ENCODE measurements at places on chromosomes 11 and 22.

GRCh38 chr11:66462911-66463310 lies 3.8 kb upstream of the PELI3 start:
- no peak for DNase-seq

DNA sequence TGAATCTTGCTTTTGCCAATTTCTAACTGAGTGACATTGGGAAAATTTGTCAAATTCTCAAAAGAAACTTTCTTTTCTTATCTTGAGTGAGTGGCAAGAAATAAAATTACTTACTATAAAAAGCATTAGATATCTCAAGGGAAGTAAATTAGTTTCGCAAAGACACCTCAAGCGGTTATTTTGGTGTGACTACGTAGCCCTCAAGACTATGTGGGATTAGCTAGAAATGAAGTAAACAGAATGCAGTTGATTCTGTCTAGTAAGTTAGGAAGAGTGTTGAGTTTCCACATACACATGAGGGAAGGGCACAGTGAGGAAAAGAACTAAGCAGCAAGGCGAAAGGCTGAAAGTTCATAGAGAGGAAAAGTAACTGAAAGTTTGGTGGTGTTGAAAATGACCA lies 28.3 kb upstream of the MS4A6A start:
- DNase-seq: no peak

DNA sequence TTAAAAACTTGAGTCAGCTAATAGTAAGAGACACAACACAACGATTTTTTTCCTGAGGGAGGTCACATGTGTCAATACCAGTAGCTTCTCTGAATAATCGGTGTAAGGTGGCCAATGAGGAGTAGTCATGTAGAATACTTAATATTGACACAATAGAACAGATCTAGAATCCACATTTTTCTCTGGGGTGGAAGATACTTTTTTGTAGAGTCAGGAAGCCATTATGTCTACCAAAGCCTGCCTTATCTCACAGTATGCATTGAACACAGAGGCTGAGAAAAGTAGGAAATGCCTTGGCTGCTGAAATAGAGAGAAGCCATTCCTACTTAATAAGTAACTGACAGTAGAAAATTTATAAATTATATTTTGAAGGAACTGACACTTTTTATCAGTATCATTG lies 725.0 kb downstream of the METTL15 start:
- DNase-seq: no peak

GRCh38 chr11:70769106-70769505 lies 370.8 kb downstream of the CTTN start:
- no peak for DNase-seq

DNA sequence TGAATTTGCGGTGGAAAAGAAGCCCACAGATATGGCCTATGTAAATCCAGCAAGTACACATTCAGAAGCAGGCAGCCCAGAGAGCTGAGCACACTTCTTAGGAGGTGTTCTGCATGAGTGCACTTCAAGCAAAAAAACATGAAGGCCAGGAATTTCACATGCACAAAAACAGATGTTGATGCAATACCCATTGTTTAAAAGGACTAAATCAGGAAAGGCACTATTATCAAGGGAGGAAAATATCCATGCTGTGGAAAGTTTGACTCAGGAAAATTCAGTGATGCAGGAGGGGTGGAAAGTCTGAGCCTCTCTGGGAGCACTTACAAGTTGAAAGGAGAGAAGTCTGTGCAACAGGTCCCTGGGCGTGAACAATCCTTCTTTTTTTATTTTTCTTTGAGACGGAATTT lies 15.8 kb upstream of the CARS1 start:
- no peak for DNase-seq
